HEK293T (cell line): ENCODE measurements at places on chromosomes 7 and 10.

DNA sequence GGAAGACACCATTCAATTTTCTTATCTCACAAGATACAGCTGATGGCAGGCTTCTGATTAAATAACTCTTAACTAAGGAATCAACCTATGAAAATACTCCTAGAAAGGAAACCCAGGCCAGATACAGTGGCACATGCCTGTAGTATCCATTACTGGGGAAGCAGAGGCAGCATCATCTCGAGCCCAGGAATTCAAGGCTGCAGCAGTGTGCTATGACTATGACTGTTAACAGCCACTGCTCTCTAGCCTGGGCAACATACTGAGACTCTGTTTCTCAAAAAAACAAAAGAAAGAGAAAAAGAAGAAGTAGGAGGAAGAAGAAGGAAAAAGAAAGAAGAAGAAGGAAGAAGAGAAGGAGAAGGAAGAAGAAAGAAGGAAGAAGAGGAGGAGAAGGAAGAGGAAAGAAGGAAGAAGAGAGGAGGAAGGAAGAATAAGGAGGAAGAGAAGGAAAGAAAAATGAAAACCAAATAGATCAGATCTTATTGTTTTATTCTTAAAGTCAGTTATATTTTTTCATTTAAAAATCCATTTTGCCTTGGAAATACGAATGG is 18.0 kb downstream of the DPY19L1 start:
- no peak for DNase-seq

DNA sequence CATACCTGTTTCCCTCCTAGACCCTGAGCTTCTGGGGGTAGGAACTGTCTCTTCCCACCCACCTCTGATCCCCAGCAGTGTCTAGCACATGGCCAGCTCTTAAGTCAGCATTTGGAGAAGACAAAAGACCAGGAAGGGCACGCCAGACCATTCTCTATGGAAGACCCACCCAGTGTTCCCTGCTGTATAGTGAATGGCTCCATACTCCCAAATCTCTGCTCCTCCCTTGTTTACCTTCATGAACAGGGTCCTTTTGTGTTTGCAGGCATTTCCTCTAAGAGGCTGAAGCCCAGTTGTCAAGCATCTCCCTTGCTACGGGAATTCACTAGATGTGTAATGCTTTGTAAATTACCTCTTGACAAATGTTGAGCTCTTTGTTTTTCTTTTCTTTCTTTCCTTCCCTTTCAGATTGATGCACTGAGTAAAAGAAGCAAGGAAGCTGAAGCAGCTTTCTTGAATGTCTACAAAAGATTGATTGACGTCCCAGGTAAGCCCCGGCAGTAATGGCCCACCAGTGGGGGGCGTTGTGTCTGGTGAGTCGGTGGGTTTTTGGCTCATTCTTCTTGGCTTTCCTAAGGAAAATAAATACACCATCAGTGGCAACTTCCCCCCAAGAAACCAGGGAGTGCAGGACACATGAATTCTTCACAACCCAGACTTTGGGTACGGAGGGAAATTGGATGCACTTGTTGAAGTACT is 216.6 kb upstream of the SH2B2 start:
- no peak for DNase-seq

- DNase-seq: no peak
Observed at GRCh38 chr10:35210961-35211360, 84.3 kb downstream of the CREM start.

GRCh38 chr7:133983685-133984419 is 143.3 kb upstream of the LRGUK start:
- no peak for DNase-seq

DNA sequence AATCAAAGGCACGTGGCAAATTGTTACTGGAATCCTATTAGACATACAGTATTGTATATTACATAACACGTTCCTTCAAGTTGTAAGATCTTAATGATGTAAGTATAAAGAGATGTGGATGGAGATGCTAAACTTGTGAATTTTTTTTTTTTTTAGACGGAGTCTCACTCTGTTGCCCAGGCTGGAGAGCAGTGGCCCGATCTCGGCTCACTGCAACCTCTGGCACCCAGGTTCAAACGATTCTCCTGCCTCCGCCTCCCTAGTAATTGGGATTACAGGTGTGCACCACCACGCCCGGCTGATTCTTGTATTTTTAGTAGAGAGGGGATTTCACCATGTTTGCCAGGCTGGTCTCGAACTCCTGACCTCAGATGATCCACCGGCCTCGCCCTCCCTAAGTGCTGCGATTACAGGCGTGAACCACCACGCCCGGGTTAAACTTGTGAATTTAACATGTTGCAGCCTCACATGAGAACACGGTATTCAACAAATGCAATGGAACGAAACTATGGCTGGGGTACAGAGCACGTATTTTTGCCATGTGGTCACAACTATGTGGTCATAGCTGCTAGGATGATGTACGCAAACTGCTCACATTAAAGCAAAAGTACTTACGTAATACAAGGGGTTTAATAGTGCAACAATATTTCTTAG is 818 bp upstream of the SUPV3L1 start:
- DNase-seq: peak; percentile 34

DNA sequence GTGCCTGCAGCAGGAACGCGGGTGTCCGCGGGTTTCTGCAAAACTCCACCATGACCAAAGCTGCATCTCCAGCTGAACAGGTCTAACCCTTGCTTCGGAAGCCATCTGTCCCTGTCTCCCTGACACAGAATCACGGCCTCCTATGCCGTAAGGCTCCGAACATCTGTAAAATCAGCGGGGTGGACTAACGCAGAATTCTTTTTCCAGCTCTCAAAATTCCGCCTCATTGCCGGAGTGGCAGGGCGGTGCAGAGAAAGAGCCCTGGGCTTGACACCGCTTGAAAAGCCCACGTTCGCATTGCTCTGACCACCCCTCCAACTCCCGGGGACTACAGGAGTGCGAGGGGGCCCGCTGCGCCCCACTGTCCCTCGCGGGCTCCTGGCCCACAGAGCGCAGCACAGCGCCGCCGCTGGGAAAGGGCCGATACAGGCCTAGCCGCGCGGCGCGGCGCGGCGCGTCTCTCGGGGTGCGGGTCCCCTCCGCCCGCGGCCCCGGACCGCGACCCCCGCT is 409 bp downstream of the DNMBP start:
- DNase-seq: peak; percentile 42

DNA sequence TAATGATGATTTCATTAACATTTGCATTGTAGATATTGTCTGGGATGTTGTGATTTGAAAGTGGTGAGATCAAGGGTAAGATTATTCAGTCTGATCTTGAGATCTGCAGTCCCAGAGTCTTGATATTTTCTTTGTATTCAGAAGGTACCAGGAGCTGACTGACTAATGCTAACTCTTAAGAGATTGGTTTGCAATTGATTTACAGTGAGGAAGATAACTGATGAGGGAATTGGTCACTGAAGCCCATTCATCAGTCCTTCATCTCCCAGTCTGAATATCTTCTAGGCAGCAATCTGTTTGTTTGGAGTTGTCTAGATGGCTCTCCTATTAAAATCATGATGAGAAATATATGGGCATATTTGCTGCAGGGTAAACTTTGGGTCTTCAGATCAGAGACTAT is 473.7 kb downstream of the ARL4A start:
- DNase-seq: no peak

- no peak for DNase-seq
Observed at GRCh38 chr10:59844436-59844835, 61.9 kb downstream of the CCDC6 start.
